ENCODE measurements at places on chromosomes 2 and 18.

DNA sequence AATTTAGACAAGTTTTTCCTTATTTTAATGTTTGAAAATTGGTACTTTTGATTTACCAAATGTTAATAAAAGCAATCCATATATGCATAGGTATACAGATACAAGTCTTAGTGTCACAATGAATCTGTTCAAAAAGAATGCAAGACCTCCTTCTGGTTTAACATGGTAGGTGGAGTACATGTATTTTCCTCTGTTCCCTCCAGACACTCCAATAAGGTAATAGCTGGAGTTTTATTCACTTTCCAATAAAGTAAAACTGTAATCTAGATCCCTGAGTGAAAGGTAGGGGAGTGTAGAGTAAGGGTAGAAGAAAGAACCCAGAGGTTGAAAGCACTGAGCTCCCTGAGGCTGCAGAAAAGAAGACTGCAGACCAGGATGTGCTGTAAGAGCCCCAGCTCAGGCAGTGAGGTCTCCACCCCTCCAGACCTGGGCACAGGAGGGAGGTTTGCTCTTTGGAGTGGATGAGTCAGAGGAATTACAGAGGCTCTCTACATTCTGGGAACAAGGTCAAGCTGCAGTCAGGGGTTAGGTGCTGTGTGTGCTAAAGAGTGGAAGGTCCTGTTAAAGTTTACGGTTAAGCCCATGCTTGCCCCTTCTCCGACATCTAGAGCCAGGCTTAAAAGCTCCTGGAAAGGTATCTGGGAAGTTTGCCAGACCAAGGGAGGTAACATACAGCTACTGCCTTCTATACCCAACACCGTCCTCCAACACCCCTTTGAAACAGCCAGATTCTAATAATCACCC lies 27.6 kb upstream of the STAT1 start:
- H3K4me3 ChIP-seq = no peak overlapping the region
- H3K4me1 ChIP-seq = no peaks in the 10 kb centered on the region
- no peaks in the 10 kb centered on the region for H3K36me3 ChIP-seq
- H3K27me3 ChIP-seq = no peaks in the 10 kb centered on the region
- no peak for DNase-seq

- H3K27ac ChIP-seq = no peak overlapping the region
- H3K4me1 ChIP-seq = peaks cover 17% of the 10 kb centered on the region
- DNase-seq = no peak
- H3K4me3 ChIP-seq = no peak overlapping the region
- H3K36me3 ChIP-seq = no peaks in the 10 kb centered on the region
- H3K27me3 ChIP-seq = no peaks in the 10 kb centered on the region
Observed at GRCh38 chr18:62453864-62454263, 69.0 kb upstream of the ZCCHC2 start.

GRCh38 chr2:7685342-7686015 lies 768.3 kb downstream of the RNF144A start:
- no peak overlapping the region for H3K4me3 ChIP-seq
- no peaks in the 10 kb centered on the region for H3K27me3 ChIP-seq
- DNase-seq = no peak
- no peak overlapping the region for H3K27ac ChIP-seq

GRCh38 chr2:142824756-142825155 lies 52.7 kb upstream of the KYNU start:
- H3K36me3 ChIP-seq = no peaks in the 10 kb centered on the region
- no peaks in the 10 kb centered on the region for H3K4me1 ChIP-seq
- H3K27ac ChIP-seq = no peak overlapping the region
- DNase-seq = no peak
- H3K27me3 ChIP-seq = no peaks in the 10 kb centered on the region

DNA sequence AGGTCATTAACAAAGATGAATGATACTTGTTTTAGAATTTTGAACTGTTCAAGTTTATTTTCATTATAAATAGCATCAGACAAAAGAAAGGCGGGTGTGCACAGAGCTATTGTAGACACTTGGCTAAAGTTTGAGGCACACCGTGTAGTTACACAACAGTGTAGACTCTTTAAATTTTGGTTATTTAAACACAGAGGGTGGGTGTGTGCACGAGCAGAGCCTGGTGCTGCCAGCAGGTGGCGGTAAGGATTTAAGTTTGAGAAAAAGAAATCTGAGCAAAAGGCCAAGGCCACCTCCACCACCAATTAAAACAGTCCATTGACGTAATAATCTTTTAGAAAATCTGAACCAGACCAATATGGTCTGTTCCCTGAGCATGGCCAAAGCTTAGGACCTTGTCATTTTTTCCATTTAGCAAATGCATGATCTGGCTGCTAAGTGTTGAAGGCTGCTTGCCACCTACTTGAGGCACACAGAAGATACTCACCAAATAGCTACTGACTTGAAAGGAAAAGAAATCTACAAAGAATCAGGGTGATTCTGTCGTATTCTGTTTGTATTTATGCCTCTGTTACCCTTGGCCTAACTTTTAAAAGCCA lies 14.3 kb downstream of the COPS7B start:
- DNase-seq = no peak
- no peaks in the 10 kb centered on the region for H3K27me3 ChIP-seq
- peaks cover 43% of the 10 kb centered on the region for H3K36me3 ChIP-seq
- no peak overlapping the region for H3K27ac ChIP-seq
- no peaks in the 10 kb centered on the region for H3K4me1 ChIP-seq
- no peak overlapping the region for H3K4me3 ChIP-seq

GRCh38 chr2:138395565-138396306 lies 105.8 kb upstream of the SPOPL start:
- DNase-seq = no peak
- H3K36me3 ChIP-seq = no peaks in the 10 kb centered on the region
- no peak overlapping the region for H3K4me3 ChIP-seq
- H3K27me3 ChIP-seq = no peaks in the 10 kb centered on the region
- no peaks in the 10 kb centered on the region for H3K4me1 ChIP-seq

DNA sequence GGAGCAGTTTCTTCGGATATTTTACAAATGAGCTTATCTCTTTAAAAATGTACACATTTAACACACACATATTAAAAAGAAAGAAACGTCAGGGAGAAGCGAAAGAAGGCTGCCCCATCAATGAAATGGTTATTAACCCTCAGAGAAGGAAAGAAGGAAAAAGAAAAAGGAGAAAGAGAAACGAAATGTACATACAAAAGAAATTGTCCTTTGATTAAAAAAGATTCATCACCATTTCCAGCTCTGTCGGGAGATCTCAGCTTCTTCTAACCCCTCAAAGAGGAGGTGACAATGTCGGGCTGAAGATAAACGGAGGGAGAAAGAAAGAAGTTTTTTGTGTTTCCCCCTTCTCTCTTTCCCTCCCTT lies 1.5 kb downstream of the IKZF2 start:
- DNase-seq = no peak
- peaks cover 7% of the 10 kb centered on the region for H3K4me1 ChIP-seq
- peak overlapping the region; percentile 75 for H3K27ac ChIP-seq

GRCh38 chr18:3597409-3598357 lies 147.7 kb downstream of the TGIF1 start:
- H3K4me3 ChIP-seq = no peak overlapping the region
- no peak for DNase-seq
- no peaks in the 10 kb centered on the region for H3K27me3 ChIP-seq
- peak overlapping the region; percentile 95 for H3K27ac ChIP-seq

GRCh38 chr2:7013471-7014160 lies 96.4 kb downstream of the RNF144A start:
- H3K4me1 ChIP-seq = peaks cover 55% of the 10 kb centered on the region
- no peaks in the 10 kb centered on the region for H3K36me3 ChIP-seq
- no peak overlapping the region for H3K27ac ChIP-seq
- DNase-seq = no peak

All from thoracic aorta (tissue), 2 donors.